WTC11 (cell line): ENCODE measurements at places on chromosomes 2 and 18.
A peak's percentile ranks its signal among the peaks of the same experiment; 100 is the strongest.

DNA sequence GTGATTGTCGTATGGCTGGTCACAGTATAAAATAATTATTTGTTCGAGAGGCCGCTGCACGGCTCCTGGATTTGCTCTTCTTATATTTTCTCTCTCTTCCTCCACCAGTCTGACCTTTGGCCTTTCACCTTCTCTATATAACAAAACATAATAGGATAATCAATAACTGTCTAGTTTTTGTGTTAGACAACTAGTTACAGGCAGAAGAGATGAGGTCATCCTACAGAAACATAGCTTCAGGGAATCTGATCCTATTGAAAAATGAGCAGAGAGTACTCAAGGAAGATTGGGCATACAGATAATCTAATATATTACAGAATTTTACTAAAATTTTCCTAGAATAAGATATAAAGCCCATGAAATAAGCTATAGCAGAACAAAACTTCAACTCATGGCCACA lies 731.3 kb upstream of the SLC39A10 start:
- DNase-seq = no peak

GRCh38 chr2:239666855-239667376 lies 266.1 kb upstream of the HDAC4 start:
- DNase-seq = no peak

- DNase-seq = no peak
These were observed 35.3 kb upstream of the CAB39 start for GRCh38 chr2:230677201-230677946.

- DNase-seq = no peak
These were observed 103.8 kb downstream of the PXDN start for GRCh38 chr2:1640301-1641135.

DNA sequence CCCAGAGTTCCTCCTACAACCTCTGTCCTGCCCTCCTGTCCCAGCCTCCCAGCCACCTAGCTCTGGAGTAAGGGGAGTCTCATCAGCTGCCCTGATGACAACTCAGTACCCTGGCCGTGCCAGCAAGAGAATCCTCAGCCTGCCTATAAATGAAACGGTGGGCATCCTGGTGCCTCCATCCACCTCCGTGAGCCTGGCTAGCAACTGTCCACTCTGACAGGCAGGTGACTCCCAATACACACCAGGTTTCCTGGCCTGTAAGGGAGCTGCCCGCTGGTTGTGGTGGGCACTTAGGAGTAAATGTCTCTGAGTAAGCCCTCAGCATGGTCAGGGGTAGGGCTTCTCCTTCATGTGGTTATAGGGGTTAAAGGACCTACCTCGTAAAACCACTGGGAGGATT lies 81.5 kb downstream of the XDH start:
- no peak for DNase-seq

DNA sequence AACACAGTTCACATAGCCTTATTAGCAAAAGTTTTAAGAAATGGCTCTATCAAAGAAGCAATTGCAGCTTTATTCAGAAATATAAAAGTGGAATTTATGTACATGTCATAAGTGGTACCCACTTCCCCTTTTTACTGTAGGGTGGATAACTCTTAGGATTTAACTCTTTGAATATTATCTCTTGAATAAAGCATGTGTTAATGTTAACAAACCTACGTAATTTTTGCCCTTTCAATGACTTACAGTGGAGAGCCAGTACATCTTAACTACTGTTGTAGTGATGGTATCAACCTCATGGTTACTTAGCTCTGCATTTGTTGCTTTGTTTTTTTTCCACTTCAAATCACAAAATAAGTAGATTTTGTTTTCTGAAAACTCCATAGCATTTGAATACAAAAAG lies 8.8 kb downstream of the NABP1 start:
- DNase-seq = no peak

DNA sequence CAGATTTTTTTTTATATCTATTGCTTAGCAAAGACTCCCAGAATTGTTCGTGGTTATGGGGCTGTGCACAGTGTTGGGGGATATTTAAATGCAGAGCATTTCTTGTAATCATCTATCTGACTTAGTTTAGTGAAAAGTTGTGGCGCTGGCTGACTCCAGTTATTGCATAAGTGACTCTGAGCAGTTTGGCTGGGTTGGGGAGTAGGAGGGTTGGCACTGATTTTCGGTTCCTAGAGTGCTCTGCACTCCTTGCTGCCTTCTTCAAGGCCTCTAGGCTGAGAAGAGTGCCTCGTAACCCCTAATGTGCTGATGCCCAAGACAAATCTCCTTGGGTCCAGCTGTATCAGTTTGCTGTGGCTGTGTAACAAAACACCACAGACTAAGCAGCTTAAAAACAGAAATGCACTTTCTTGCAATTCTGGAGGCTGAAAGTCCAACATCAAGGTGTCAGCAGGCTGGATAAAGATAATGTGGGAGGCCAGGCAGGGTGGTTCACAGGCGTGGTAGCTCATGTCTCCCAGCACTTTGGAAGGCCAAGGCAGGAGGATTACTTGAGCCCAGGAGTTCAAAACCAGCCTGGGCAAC lies 6.5 kb upstream of the IMPA2 start:
- DNase-seq = no peak

DNA sequence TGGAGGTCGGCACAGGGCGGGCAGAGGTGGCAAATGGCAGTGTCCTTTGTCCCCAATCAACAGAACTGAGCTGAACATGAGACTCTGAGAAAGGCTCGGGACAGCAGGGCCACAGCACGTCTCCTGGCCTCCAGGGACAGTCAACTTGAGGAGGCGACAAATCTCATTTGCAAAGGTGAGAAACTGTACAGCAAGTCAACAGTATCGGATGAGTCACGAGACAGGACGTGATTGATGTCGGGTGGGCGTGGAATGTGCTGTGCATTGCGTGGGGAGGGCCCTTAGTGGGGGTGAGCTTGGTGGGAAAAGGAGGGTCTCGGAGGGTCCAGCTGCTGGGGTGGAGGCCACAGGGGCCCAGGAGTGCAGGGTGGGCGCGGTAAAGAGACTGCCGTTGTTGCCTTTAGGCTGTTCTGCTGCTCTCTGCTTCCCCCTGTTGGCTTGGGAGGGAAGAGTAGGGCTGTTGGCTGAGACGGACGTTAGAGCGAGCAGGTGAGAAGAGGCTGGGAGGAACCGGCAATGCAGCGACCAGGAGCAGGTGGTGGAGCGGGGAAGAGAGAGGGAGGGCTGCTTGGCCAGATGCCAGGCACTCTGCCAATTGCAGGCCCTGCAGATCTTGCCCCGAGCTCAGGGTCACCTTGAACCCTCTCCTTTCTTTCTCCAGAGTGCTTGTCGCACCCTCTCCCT lies 164.3 kb downstream of the BCL2 start:
- DNase-seq = peak; percentile 92

- DNase-seq = no peak
These were observed 240.4 kb downstream of the MBD2 start for GRCh38 chr18:53984021-53984420.

DNA sequence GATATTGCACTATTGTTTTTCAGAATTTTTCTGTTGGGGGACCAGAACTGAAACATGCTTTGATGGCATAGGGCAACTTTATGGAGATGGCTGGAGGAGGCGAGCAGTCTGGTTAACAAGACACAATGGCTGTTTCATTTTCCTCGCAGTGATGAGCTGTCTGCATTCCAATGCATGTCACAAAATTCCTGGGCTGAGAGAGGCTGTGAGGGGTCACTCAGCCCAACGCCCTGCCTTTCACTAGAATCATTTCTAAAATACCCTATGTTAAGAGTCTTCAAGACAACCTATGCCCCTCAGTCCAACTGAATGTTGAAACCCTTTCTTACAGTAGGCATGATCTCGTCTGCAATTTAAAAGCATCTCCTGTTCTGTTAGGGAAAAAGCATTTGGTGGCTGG lies 1090.0 kb downstream of the BCL11A start:
- DNase-seq = peak; percentile 13

- DNase-seq = no peak
These were observed 49.7 kb downstream of the APOB start for GRCh38 chr2:20994130-20994529.

- DNase-seq = no peak
These were observed 157.6 kb upstream of the NRP2 start for GRCh38 chr2:205524656-205525055.

- DNase-seq = no peak
These were observed 83.3 kb upstream of the TANK start for GRCh38 chr2:161076936-161077335.

DNA sequence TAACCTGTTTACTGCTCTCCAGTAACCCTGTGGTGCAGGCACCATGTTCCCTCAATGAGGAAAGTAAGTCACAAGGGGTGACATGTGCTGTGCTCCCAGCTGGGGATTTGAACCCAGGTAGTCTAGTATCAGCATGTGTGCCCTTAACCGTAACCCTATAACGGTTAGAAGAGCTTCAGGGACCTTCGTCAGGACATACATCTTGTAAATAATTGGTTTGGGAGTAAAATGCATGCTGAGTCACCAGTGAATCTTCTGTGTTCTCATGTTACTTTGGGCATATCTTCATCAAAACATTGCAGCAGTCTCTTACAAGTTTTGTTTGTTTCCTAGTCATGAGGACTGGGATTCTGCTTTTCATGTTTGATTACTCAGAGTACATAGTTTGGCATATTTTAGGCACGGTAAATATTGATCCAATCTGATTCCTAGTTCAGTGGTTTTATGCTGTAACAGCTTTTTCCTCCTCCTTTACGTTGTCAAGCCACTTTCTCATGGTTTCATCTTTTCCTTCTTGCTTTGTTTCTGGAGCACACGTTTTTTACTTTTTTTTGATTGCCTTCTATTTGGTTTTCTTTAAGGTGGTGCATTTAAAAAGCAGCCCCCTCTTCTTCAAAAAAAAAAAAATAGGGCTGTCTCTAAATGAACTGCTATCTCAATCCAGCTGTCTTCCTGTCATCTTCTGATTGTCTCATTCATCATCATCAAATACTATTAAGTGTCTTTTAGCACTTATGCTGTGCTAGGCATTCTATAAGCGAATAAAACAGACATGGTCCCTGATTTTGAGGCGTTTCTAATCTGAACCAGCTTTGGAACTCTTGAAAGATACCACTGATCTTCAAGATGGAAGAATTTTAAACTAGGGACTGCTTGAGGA lies 50.4 kb downstream of the CLIP4 start:
- no peak for DNase-seq

- DNase-seq = no peak
These were observed 66.2 kb downstream of the BCL2L11 start for GRCh38 chr2:111186933-111187332.

GRCh38 chr18:24801001-24801400 lies 340.6 kb downstream of the HRH4 start:
- no peak for DNase-seq

DNA sequence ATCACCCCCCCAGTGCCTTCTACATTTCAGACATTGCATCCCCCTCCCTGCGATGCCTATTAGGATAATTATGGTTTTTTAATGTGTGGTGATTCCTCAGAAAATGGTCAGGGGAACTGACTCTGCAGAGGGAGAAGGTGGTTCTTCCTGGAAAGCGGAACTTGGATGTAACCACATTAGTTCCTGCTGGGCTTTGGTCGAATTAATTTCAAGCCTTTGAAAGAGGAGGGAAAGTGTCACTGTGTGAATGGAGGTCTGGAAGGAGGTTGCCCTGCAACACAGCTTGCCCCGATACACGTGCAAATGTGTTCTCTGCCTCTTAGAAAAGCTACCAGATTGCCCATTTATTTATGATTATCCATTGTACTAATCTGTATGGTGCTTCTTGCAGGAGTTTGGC lies 63.2 kb upstream of the TPO start:
- no peak for DNase-seq
